Mesenchymal stem cell (in vitro differentiated cells and primary cell): ENCODE measurements at places on chromosomes 2 and 18.

- no peak for DNase-seq
Measured at GRCh38 chr2:39338502-39338901, 94.7 kb upstream of the CDKL4 start.

- DNase-seq, result peak; percentile 1
Measured at GRCh38 chr18:11322716-11323115, 173.3 kb upstream of the PIEZO2 start.

DNA sequence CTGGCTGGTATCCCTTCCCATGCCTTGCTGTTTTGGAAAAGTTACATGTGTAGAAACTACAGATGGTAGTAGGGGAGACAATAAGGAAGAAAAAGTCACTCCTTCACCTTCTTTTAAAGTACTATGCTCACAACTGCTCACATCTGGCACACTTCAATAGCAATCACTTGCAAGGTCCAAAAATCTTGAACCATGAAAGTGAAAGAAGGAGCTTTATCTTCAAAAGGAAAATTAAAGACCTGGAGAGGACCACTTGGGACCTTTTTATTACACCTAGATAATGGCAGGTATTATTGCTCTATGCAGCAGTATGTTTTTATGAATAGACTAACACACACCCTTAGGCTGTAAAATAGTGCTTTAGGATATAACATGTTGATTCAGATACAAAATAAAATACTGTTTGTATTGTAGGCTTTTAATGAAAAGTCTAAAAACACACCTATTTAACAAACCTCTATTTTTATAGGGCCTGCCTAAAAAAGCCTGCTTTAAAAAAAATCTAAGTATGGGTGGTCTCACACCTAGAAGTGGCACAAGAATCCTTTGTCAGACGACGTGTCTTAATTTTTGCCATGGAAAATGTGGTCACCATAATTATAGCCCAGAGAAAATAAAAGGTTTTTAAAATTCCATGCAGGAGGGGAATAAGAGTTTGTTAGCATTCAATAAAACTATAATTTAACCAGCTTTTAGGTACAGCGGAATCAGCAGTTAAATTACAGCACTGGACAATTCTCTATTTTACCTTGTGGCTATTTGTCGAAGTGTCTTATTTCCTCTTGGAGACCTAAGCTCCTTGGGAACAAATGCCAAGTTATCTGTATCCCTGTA, 124.0 kb downstream of the BCL2 start:
- DNase-seq, result no peak

DNA sequence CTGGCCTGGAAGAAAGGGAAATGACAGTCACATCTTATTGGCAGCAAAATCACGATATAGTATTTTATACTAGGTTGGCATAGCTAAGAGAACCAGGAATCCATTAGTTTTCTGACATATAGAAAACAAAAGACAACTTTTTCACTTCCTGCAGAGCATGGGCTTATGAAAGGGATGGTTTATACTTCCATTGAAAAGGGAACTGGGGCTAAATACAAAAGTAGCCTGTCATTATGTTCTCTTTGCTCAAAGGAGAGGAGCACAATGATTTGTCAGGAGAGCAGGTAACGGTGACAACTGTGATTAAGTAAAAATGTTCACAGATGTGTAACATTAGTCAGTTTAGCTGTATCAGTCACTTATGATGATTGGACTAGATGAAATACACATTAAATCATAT, 46.4 kb downstream of the SLC25A12 start:
- no peak for DNase-seq

DNA sequence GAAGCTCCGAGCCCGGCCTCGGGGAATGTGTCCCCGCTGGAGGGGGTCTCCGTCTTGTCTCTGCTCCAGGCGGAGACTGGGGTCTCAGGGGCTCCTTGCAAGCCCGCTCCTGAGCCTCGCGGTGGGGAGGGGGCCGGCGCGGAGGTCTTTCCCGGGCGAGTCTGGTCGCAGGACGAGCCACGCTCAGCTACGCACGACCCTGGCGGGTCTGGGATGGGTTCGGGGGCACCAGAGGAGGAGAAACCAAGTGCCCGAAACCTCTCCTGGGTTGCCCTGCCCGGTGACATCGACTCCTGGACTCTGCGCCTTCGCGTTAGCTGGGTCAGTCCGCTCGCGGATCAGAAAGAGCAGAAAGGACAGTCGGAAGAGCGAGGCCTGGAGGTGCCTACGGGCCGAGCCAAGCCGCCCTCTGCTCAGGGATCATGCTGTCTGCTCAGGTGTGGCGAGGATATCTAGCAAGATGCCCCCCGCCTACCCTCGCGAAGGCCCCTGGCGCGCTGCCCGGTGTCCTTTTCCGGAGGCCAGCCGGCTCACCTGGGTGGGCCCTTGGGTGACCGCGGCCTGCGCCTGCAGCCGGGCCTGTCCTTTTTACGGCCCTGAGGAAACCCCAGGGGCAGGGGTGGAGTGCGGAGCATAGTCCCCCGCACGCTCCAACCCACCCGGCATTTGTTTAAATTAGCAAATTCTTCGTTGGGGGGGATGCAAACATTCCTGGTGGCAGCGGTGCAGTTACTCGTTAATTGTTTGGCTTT, 58.7 kb downstream of the SNORC start:
- DNase-seq, result no peak

- no peak for DNase-seq
Measured at GRCh38 chr18:58468191-58468590, 160.7 kb downstream of the ALPK2 start.

DNA sequence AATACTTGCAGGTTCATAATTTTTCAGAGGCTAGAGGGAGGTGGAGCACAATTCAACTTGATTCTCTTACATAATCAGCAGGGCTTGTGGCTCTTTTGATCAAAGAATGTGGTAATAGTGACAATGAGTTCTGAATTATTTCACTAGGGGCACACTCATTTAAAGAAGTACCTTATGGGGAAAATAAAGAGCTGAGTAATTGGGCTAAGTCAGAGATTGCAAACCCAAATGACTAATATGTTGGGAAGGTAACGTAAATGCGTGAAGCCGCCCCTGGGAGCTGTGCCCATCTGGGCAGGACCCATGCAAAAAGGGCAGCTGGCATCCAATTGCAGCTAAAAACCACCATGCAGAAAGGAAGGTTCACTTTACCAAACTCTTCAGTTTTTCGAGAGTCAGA, 35.3 kb downstream of the NCKAP5 start:
- DNase-seq, result no peak

- no peak for DNase-seq
Measured at GRCh38 chr2:85042330-85042729, 71.4 kb downstream of the KCMF1 start.

GRCh38 chr2:121066526-121066925, 218.5 kb downstream of the TFCP2L1 start:
- DNase-seq, result peak; percentile 5

DNA sequence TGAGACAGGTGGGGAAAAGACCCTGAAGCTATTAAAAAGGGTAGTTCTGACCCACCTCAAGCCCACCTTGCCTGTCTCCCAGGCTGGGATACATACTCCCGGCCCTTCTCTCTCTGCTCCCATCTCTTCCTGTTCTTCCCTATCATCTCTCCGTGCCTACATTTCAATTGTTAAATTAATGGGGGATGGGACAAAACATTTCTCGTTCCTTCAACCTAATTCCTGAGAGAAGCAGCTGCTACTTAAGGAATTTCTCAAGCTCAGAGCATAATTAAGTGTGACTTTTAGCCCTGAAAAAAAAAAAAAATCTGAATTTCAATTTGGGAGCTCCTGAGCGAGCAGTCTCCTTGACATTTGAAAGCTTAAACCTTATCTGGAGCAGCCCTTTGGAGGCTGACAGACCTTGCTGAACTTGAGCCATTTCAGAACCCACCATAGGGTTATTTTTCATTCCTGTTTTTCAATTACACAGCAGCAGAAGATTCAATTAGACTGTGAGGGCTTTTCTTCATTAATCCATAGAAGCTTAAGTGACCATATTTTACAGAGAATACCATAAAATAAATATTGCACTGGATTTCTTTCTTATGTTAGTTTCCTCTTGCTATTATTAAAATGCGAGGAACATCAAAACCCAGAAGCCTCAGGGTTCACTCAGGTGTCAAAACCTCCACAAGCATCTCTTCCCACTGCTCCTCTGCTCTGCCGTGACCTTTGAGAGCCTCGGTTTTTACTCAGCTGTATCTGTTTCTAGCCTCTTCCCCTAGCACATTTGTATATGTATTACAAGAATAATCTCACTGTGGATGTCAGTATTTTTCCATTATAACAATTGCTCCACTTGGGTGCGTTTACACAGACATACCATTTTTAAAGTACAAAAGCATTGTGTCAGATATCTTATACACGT, 125.7 kb downstream of the B3GNT2 start:
- no peak for DNase-seq

GRCh38 chr2:206431439-206431838, 11.9 kb upstream of the ADAM23 start:
- DNase-seq, result no peak

DNA sequence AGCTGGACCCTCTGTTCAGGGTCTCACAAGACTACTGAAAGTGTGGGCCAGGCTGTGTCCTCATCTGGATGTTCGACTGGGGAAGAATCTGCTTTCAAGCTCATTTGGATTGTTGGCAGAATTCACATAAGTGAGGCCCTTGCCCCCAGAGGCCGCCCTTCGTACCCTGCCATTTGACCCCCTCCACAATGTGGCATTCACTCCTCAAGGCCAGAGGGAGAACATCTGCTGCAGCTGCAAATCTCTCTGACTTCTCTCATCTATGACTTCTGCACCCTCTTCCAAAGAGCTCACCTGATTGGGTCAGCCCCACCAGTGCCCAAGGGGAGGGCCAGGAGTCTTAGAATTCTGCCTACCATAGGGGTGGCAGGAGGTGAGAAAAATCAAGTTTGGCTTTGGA, 3.9 kb upstream of the CNDP2 start:
- no peak for DNase-seq

DNA sequence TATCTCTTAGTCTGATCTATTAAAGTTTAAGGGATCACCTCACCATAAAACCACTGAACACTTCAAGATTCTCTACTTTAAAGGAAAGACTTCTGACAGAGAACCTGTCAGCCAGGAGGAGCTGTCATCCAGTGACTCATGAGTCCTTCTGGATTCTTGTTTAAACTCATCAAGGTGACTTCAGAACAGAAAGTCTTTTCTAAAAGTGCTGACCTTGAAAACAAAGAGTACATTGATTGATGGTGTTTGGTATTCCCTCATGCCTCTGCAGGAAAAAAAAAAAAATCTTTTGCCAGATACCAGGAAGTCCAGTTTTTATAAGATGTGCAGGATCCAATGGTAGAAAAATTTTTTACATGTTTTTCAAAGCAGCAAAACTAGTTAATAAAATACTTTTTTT, 12.3 kb downstream of the DSG2 start:
- DNase-seq, result no peak

- DNase-seq, result no peak
Measured at GRCh38 chr18:1526991-1527390, 622.3 kb downstream of the ADCYAP1 start.

GRCh38 chr2:218289639-218290315, 2.5 kb downstream of the TMBIM1 start:
- peak; percentile 82 for DNase-seq

DNA sequence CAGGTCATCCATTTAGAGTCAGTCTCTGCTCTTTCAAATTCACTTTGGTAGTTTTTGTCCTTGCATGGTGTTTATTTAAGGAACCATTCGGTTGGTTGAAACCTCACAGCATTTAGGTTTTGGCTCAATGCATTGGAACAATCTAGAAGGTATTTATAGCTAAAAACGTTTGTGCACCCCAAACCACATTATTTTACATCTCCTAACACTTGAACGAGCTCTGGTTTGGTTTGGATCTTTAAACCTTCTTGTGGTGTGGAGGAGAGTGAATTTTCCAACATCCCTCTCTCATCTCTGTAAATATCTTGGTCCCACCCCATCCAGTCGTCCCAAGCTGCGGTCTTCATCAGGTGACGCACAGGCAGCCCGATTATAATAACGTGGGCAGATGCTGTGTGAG, 287.9 kb downstream of the LPIN1 start:
- DNase-seq, result no peak

DNA sequence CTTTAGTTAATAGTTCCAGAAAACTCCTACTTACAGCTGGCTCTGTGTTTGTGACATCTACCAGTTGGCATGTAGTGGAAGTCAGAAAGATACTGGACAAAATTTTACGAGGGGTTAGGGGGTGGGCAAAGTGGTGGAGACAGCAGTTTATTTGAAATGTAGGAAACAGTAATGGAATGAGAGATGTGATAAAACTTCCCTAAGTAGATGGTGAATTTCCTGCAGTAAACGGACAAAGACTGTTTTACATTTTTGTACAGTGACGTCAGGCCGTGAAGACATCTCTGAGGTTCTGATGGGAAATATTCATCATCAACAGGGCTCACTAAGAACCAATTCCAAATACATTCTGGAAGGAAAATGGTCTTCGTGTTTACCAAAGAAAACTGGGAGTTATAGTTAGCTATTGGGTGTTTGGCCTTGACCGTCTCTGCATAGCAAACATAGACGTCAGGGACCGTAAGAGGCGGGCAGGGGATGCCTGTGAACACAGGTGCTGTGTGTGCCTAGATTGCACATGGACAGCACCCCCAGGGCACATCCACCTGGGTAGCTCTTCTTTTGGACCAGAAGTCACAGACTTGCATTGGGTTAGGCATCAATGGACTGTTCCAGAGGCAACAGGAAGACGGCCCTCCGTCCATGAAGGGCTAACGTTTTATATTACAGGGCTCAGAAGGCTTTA, 131.5 kb downstream of the ZNF516 start:
- DNase-seq, result peak; percentile 72

DNA sequence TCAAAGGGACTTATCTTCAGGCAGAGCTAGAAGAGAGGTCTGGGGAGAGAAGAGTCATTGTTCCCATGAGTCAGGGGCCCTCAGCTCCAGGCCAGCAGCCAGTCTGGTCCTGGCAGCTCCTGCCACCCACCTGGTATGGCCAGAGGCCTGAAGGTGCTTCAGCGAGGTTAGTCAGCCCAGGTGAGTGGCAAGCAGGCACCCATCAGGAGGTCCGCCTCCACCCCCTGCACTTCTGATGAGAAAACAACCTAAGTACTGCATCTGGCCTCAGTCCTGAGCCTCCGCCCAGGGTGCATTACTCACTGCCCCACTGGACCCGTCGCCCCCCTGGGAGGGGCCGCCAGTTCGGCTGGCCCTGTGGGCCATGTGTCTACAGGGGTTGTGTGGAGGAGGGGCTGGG, 130.2 kb downstream of the INHBB start:
- DNase-seq, result no peak

DNA sequence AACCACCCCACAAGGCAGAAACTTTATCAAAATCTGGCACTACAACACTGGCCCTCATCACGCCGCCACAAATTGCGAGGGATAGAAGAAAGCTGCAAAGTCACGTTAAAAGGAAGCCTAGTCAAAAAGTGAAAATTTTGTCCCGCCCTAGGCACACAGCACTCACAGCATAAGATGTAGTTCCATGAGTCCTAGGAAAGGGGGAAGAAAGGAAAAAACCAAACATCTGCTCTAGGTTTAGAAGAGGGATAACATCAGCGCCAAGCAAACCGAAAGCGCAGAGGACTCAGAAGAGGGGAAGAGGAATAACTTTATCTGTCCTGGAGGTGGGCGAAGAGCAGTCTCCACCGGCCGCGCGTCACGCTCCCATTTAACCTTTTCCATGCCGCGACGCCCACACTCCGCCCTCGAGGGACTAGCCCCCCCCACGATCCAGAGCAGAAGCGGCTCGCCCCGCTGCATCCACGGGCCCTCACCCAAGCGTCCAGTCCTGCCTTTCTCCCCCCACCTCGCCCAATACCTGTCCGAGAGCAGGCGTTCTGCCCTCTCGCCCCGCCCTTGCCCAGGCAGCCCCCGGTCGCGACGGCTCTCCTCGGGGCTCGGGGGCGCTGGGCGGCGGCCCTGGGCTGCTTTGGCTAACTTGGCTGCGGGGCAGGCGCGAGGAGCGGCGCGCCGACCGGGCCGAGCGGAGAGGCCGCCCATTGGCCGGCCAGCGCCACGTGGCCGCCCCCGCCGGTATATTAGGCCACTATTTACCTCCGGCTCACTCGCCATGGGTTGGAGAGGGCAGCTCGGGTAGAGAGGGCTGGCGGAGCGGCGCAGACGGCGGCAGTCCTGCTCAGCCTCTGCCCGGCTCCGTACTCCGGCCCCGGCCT, at the start of gene HOXD1:
HOXD1 (plus strand) TSS at position 770 of the 875 bp plus-strand sequence. CDS start 134 bp downstream, outside the sequence.
- DNase-seq, result no peak
